CD4-positive, alpha-beta T cell treated with Interleukin-4 for 4 hours (primary cell): ENCODE measurements at places on chromosomes 2 and 18.

DNA sequence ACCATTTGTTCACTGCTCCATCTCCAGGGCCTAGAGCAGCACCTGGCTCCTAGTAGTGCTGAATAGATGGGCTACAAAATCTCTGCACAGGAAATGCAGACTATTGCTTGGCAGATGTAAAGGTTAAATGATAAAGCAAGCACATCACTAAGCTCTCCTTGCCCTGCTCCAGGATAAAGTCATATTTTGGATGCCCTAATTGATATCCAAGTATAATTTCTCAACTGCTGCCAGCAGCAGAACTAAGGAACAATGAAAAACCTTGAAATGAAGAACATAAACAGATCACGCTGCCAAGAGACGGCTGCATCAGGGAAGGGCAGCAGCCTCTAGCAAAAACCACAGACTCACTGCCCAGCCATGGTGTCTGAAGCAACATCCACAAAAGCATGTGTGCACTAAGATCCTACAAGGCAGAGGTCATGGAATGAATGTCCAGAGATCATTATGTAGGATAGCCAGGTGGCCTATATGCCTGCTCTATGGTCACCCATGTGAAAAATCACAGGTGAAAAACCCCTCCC, 134.7 kb downstream of the TMEM163 start:
- DNase-seq: no peak

DNA sequence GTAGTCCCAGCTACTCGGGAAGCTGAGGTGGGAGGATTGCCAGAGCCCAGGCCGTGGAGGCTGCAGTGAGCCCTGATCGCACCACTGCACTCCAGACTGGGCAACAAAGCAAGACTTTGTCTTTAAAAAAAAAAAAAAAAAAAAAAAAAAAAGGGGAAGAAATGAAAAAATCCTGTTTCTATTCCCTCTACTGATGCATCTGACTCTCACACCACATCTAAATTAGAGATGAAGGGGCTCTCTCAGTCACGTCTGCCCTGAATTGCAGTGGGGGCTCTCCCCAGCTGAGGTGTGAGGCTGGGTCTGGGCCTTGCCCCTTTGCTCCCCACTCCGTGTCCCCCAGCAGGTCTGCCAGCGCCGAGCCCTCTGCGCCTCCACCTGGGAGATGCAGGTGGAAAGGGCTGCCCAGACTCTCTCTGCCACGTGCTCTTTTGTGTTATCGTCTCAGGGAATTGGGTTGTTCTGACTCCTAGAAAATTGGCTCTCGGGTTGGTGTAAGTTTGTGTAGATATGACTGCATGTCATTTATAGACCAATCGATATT, 30.2 kb downstream of the TRAPPC12 start:
- DNase-seq: no peak

- no peak for DNase-seq
Measured at GRCh38 chr2:157304811-157305722, 20.6 kb downstream of the ERMN start.

DNA sequence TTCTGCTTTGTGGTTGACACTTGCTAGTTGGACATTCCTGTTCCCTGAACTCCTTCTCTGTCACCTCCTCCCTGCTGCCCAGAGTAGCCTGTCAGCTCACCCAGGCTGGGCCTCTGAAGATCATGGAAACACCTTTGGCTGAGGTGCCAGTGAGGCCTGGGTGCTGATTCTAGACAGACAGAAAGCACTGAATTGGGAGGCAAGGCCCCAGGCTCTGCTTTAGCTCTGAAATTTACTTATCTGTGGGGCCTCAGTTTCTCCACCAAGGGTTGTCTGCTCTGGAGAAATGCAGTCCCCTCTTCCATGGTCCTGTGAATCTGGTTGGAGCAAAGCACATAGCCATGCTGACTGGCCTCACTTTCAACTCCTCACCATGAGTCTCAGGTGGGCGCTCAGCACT, 104.6 kb upstream of the SIX3 start:
- no peak for DNase-seq

DNA sequence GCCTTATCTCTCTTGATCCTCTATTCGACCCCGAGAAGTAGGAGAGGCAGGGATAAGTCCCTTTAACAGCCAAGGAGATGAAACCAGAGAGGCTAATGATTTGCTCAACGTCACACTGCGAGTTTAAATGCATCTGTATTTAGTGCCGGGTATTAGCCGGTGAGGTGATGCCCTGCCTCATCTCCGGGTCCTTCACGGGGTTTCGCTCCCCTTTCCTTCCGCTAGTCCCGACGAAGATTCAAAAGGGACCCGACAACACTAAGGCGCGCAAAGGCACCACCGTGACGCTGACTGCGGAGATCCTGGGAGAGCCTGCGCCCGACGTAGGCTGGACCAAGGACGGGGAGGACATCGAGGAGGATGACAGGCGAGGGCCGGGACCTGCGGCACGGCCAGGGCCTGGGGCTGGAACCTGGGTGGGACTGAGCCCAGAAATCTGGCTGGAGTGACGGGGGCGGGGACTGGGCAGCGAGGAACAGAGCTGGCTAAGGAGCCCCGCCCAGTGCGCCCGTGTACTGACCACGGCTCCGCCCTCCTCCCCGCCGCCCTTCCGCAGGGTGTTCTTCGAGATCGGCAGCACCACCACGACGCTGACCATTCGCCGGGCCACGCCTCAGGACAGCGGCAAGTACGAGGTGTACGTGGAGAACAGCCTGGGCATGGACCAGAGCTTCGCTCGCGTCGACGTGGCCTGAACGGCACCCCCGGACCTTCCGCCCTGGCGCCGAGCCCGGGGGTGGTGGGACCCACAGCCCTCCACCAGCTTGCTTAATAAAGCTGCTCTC, 1.0 kb upstream of the GMPPA start:
- peak; percentile 19 for DNase-seq

DNA sequence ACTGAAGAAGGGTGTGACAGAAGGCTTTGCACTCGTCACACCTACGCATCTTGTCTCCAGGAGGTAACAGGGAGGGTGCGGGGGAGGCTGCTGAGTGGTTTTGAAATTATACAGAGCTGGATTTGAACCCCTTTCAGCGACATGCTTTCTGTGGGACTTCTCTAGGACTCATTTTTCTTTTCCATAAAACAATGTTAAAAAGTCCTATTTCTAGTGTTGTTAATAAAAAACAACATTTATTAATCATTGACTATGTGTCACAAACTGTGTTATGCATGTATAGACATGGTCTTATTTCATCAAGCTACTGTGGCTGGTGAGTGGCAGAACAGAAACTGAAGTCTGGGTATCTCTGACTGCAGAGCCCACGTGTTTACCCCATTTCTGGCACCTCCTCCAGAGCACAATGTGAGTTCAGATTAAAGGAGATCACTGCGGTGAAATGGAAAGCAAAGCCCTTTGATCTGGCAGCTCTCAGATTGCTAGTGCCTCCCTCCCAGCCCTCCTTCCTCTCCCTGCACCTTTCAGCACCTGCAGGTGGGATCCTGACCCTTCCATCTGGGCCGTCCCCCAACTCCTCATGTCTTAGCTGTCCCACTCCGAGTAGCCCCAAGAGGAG, 315.5 kb upstream of the MYT1L start:
- DNase-seq: peak; percentile 22

GRCh38 chr2:109648041-109648527, 33.9 kb downstream of the SOWAHC start:
- no peak for DNase-seq

DNA sequence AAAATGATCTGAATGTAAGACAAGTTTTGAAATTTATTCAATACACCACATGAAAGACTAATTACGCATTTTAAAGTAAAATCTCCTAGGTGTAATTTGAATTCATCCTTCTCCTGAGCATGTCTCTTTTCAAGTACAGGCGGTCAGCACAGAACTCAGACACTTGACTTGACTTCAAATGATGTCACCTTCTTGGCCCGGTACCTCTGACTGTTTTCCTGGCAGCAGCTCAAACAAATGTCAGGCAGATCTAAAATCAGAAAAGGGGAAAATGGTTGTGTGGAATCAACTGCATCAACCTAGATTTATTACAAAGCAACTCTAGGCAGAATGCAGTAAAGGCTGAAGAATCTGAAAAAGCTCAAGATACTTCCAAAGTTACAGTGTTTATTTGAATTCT, 11.4 kb upstream of the PROKR1 start:
- DNase-seq: no peak
